ENCODE measurements at places on chromosomes 16 and 17.

GRCh38 chr17:82205720-82206508 lies 6.7 kb downstream of the CCDC57 start:
- DNase-seq = peak; percentile 56

DNA sequence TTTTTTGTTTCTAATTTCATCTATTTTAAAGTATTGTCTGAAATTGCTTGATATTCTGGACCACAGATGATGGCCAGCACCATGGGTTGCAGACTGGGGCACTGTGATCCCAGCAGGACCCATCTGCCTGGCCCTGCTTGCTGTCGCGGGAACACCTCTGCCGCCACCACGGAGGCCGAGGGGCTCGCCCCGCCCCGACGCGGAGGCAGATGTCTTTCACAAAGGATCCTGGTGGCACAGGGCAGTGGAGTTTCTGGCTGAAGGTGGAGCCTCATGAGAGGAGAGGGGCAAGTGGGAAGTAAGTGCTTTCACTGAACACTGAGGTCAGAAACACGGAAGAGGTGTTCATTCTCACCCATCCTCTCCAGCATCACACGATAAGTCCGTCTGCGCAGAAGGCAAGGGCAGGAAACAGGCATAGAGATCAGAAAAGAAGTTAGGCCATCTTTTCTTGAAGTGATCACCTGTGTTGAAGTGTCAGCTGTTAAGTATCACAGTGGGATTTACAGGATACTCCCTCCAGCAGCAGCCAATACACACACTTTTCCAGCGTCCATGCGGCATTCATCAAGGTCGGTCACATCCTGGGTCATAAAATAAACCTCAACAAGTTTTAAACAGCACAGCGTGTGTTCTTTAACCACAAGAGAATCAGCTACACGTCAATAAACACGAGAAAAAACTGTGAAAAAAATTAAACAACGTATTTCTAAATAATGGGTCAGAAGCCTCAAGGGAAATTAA lies 194.5 kb downstream of the RPTOR start:
- no peak for DNase-seq

GRCh38 chr16:28297784-28298510 lies 5.6 kb downstream of the SBK1 start:
- no peak for DNase-seq

DNA sequence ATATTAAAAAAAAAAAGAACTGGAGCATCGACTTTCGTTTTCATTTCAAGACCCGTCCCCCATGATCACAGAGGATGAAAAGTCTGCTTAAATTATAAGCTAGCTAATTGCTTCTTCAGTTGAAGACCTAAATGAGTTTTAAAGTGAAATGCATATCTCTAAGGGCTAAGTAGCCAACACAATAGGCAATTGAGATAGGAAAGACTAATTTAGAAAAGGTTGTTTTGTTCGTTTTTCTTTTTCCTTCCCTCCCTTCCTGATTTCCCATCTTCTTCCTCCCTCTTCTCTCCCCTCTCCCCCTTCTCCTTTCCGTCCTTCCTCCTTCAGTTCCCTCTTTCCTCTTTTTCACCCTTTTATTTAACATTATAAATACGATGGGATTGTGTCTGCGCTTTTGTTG lies 377.2 kb downstream of the WWOX start:
- DNase-seq = no peak

- DNase-seq = no peak
Observed at GRCh38 chr16:87363771-87364455, 19.7 kb downstream of the FBXO31 start.

GRCh38 chr17:48307814-48308411 lies 122.1 kb downstream of the SKAP1 start:
- no peak for DNase-seq

DNA sequence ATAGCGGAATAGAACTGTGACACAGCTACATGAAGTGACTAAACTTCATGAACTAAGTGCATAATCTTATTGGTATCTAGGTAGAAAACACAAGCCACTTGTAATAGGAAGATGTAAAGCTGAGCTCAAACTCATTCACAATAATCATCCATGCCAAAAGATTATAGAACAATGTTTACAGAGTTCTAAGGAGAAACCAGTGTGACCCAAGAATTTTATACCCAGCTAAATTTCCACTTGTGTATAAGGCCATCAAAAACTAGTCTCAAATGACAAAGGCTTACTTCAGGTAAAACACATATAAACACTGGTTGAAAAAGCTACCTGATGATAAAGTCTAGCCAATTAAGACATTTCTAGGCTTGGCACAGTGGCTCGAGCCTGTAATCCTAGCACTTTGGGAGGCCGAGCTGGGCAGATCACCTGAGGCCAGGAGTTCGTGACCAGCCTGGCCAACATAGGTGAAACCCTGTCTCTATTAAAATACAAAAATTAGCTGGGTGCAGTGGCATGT lies 16.9 kb upstream of the CPD start:
- no peak for DNase-seq
